HS-5 (cell line): ENCODE measurements at places on chromosomes 2 and 18.

DNA sequence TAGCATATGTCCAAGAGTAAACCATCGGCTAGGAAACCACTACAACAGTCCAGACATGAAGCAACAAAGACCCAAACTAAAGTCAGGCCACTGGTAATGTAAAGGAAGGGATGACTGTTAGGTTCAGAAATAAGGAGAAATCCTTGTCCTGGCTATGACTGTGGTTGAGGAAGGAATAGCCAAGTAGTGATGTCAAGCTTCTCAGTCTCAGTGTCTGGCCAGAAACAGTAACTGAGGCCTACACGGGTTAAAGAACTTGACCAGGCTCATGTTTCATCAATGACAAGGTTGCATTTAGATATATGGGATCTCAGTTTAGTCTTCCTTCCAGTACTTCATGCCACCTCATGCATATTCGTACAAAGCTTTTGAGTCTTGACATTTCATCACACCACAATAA is 162.0 kb downstream of the ETAA1 start:
- no peak for DNase-seq

- DNase-seq = no peak
Observed at GRCh38 chr18:23532848-23533247, 29.5 kb downstream of the RMC1 start.

DNA sequence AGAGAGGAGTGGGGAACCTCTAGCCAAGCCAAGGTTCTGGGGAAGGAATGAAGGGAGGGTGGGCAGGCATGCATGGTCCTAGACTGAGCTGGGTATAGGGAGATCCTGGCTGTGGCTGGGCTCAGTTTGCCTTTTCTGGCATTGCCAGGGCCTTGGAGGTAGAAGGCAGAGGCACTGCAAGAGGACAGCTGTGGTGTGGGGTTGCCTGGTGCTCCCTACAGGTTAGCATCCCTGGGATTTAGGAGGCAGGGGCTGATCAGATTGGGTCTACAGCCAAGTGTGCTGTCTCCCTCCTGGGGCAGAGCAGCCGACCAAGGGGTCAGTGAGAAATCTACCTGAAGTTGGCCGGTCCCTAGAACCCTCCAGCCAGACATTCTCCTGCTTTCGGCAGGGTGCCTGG is 15.9 kb downstream of the ABCG8 start:
- no peak for DNase-seq

DNA sequence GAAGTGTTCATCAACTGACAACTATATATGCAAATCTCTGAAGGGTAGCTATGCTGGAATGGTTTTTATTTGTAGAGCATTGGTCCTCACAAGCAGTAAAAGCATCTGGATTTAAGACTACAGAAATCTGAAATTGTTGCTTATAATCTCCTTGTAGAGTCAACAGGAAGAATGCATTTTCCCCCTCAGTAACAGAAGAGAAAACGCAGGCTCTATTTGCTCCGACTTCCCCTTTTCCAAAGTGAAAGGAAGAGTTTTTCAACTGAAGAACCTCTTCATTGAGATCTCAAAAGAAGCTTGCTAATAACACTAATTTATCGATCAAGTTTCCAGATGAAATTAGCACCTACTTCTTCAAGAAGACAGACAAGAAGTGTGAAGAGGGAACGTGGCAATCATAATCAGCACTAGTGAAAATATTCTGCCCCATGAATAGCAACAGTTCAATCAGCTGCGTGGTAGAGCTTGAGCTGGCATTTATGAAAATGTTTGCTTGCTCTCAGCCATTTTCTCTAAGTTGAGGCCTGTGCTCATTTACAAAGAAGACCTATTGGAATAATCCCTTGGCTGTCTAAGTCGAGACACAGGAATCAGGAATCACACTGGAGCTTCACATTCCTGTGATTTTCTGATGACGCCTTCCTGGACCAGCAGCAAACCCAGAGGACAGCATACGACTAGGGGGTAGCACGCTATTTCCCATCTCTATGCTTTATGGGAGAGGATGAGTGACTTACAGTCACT is 43.7 kb downstream of the TGIF1 start:
- no peak for DNase-seq

GRCh38 chr18:61322265-61322873 is 10.9 kb upstream of the CDH20 start:
- DNase-seq = no peak

DNA sequence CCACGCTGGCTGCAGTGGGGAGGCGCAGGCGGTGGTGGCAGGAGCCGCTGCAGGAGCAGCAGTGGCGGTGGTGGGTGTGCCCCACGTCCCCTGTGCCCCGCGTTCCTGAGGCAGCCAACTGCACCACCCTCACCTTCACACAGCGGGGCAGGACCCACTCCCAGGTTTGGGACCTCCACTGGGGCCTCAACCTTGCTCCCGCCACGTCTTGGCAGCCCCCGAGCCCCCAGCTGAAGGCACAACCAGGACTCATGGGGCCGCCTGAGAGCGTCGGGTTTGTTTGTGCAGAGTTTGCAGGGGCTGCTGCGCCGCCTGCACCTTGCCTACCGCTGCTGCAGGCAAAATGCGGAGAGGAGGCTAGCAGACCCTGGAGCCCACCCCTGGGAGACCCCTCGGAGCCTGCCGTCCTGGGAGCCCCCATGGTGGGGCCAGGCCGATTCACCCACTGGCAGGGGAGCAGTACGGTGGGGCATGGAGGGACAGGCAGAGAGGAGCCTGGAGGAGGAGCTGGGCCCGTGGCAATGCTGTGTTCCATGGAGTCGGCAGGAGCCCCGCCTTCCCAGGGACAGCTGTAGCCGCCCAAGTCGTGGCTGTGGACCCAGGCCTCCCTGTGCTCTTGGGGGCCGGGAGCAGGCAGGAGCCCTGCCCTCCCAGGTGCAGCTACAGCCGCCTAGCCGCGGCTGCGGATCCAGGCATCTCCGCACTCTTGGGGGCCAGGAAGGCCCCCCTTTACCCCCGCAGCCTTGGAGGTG is 14.7 kb upstream of the EML6 start:
- no peak for DNase-seq

DNA sequence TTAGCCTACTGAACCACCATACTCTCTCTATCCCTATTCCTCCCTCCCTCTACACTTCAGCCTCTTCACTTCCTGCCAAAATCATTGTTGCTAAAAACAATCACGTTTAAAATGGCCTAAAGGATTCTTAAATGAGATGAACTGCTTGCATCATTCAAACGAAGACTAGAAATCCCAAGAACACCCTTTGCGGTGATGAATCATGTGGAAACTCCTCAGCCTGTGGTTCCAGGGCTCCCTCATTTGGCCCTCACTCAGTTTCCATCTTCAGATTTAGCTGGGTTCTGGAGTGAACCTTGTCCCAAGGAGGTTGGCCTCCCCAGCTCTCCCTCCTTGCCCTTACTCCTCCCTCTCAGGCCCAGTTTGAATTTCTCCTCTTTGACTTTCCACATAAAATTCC is 125.6 kb upstream of the CDC42EP3 start:
- no peak for DNase-seq

GRCh38 chr2:41967476-41968181 is 80.2 kb upstream of the PKDCC start:
- DNase-seq = no peak

GRCh38 chr2:44722026-44722625 is 219.4 kb upstream of the SIX3 start:
- no peak for DNase-seq

DNA sequence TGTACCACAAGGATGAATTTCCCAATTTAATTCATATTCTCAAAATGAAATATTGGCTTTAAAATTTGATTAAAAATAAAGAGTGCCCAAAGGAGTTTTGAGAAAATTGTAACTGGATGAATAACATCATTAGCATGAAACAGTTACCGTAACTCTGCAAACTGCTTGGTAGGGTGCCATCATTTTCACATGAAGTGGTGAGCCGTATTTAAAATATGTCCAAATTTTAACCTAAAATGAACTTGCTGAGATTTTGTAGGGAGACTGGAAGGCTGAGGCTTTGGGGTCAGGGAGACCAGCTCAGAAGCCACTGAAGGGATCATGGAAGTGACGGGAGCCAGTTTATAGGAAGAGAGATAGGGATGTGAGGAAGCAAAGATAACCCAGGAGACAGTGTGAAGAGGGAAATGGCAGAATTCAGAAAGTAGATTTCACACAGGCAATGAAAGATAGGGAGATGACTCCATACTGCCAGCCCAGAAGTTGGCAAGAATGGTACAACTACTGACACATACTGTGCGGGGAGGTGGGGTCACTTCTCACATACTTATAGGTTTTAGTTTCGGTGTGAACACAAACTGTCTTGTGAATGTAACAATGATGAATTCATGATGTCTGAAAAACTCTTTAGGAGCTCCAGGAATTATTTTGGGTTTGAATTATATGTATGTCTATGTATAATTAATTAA is 53.8 kb downstream of the EFEMP1 start:
- DNase-seq = peak; percentile 41

- no peak for DNase-seq
Observed at GRCh38 chr2:42568401-42569115, at the start of gene MTA3. TSS of gene MTA3 (plus strand) at chr2:42568632. CDS start at chr2:42568746, 114 bp downstream.

DNA sequence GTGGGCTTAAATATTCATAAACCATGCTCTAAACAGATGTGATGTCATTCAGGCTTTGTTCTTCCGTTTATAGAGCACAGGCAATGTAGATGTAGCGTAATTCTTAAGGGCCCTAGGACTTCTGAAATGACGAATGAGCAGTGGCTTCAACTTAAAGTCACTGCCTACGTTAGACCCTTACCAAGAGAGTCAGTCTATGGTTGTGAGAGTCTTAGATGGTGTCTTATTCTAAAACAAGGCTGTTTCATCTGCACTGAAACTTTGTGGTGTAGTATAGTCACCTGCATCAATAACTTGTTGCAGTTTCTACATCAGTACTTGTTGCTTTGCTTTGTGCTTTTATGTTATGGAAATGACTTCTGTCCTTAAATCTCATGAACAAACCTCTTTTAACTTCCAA is 56.0 kb downstream of the PIK3C3 start:
- no peak for DNase-seq
